ENCODE measurements at places on chromosomes 3 and 15.

GRCh38 chr15:82958638-82959037 is 6.1 kb upstream of the HOMER2 start:
- DNase-seq: no peak

DNA sequence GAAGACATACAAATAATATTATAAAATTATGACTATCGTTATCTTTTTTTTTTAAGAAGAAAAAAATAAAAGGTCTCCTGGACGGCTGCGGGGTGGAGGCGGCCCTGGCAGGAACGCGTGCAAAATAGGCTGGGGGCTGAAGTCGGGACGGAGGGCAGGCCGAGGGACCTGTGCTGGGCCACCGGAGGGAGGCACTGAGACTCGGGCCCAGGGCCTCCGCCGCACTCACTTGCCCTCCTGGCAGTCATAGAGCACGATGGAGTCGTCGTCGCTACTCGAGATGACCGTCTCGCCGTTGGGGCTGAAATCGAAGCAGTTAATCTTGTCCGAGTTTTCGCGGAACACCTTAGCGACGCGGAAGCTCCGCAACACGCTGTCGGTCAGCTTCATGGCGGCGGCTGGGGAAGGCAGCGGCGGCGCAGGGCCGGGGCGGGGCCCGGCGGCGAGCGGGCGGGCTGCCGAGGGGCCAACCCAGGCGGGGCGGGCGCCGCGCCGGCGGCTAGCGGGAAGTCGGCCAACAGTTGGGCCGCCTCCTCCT is 408 bp downstream of the WDR82 start:
- DNase-seq: peak; percentile 73

DNA sequence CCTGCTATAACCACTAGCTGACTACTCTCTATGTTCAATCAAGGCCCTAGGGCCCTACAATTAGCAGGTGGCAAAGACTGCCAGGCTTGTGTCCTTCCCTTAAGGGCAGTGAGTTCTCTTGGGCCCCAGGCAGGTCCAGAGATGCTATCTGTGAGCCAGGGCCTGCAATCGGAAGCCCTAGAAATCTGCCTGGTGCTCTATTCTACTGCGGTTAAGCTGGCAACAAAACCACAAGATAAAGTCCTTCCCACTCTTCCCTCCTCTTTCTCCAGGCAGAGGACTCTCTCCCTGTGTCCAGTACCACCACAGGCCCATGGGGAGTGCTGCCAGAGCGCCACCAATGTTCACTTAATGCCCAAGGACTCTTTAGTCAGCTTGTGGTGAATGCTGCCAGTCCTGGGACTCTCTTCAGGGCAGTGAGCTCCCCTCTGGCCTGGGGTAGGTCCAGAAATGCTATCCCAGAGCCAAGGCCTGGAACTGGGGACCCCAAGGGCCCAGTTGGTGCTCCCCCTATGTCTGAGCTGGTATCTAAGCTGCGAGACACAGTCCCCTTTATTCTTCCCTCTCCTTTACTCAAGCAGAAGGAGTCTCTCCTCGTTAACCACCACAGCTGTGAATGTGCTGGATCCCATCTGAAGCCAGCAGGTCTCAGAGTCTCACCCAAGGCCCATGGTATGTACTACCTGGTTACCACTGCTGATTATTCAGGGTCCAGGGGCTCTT is 34.7 kb downstream of the XXYLT1 start:
- no peak for DNase-seq

DNA sequence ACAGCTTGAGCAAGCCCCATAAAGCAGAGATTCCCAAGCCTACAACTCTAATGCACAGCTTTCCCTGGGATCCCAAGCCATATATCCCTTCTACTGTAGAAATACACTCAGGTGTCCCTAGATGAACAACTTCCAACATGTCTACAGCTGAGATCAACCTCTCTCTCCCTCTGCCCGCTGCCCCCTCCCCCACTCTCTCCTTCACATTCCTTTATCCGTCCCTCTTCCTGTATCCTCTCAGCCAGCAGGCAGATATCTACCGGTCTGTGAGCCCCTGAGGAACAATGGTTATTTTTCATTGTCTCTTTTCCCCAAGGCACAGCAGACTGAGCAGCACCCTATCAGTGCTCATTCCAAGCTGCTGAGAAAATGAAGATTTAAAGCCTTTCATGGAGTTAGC is 138.6 kb downstream of the SUCLG2 start:
- DNase-seq: no peak

GRCh38 chr15:68511073-68511991 is 67.5 kb upstream of the CORO2B start:
- DNase-seq: no peak

- DNase-seq: no peak
Measured at GRCh38 chr3:38375072-38375471, 28.5 kb downstream of the XYLB start.

DNA sequence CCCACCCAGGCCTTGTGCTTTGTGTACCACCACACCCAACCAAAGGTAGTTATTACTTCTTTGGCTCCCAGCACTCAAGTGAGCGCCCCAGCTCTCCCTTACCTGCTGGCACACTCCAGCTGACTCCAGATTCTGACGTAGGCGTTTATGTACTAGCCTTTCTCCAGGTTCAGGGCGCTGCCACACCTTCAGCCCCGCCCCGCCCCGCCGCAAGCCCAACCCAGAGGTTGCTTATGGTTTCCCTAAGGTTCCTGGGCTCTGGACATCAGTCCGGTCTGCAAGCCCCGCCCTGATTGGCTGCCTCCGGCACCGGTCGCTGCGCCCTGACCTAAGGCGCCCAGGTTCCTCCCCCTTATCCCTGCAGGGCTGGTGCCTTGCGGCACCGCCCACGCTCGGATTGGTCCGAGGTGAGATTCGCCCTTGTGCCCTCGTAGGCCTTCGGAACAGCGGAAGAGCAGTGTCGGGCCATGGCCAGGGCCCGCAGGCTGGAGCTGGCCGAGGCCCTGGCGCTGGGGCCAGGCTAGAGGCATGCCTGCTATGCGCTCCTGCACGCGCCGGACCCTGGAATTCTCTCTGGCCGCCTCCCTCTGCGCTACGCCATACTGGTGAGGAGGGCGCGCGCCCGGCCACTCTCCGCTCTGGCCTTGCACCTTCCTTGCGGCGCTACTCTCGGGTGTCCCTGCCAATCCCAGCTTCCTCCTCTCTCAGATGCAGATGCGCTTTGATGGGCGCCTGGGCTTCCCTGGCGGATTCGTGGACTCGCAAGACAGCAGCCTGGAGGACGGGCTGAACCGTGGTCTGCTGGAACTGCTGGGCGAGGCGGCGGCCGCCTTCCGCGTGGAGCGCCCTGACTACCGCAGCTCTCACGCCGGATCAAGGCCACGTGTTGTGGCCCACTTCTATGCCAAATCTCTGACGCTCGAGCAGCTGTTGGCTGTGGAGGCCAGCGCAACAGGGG is 19.8 kb upstream of the NUDT16 start:
- peak; percentile 31 for DNase-seq

DNA sequence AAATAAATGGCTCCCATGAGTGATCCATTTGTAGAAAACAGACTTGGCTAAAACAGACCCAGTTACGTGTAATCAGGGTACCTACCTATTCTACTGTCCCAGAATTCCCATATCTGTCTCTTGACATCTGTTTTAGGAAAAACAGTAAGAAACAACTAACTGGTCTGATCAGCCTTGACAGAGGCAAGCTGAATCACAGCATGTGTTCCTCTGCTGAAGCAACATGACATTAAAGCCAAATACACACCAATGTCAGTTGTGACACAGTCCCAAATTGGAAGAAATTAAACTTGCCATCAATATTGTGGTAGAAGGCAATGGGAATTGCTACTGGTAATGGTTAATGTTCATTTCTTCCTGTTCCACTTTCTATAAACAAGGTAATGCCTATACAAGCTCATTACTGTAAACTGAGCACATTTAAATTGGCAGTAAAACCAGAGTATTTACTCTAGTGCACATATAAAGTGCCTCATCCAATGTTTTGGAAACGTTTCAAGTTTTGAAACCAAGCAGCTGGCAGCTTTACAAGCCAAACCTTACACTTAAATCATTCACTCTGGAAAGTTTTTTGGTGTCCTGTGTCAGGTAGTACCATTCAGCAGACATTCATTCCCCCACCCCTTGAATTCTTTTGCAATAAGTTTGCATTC is 27.0 kb downstream of the ALDH1A2 start:
- no peak for DNase-seq

DNA sequence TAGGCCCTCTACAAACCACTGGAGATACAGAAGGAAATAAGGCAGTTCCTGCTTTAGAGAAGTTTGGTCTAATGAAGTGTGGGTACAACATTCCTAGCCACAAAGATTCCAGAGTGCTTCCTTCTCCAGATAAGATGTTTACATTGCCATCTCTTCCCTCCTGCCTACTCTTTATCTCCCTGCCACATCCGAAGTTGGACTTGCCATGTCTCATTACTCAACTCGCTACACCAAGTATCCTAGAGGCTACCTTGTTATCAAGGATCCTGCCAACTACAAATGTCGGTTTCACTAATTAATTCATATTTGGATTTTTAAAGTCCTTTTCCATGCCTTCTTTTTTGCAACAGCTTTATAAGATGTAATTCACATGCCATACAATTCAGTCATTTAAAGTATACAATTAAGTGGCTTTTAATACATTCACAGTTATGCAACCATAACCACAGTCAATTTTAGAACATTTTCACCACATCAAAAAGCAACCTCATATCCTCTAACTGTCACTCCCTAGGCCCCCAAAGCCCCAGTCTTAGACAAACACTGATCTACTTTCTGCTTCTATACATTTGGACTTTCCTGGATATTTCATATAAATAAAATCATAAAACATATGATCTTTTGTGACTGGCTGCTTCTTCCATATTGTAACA is 53.7 kb upstream of the CSTA start:
- peak; percentile 54 for DNase-seq

DNA sequence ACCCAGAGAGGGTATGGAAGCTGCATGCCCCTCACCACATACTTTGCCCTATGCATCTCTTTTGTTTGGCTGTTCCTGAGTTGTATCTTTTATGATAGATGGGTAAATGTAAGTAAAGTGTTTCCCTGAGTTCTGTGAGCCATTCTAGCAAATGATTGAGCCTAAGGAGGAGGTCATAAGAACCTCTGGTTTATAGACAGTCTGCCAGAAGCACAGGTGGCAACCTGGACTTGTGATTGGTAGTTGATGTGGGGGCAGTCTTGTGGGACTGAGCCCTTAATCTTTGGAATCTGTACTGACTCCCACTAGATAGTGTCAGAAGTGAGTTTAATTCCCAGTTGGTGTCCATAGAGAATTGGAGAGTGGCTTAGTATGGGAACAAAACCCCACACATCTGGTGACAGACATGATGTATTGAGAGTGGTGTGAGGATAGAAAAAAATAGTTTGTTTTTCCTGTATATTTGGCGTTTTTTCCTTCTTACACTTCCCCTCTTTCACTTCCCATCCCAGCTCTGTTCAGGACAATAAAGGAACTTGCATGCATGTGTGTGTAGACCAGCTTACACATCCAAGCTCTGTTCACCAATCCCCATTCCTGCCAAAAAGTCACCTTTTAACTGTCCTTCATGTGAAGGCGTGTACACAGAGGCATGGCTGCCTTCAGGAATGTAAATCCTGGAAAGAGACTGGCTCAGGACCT is 38.1 kb upstream of the SPPL2A start:
- no peak for DNase-seq

GRCh38 chr15:76843269-76843668 is 61.9 kb downstream of the SCAPER start:
- DNase-seq: no peak

All from activated CD8-positive, alpha-beta T cell treated with anti-CD3 and anti-CD28 coated beads, Interleukin-2, amount 10 ng/mL, durations not matched to agents 7 days and 5 days (primary cell).